ENCODE measurements at places on chromosomes 11 and 22.
A peak's percentile ranks its signal among the peaks of the same experiment; 100 is the strongest.

- peak; percentile 80 for DNase-seq
Measured at GRCh38 chr22:45268167-45268957, 16.4 kb upstream of the UPK3A start.

DNA sequence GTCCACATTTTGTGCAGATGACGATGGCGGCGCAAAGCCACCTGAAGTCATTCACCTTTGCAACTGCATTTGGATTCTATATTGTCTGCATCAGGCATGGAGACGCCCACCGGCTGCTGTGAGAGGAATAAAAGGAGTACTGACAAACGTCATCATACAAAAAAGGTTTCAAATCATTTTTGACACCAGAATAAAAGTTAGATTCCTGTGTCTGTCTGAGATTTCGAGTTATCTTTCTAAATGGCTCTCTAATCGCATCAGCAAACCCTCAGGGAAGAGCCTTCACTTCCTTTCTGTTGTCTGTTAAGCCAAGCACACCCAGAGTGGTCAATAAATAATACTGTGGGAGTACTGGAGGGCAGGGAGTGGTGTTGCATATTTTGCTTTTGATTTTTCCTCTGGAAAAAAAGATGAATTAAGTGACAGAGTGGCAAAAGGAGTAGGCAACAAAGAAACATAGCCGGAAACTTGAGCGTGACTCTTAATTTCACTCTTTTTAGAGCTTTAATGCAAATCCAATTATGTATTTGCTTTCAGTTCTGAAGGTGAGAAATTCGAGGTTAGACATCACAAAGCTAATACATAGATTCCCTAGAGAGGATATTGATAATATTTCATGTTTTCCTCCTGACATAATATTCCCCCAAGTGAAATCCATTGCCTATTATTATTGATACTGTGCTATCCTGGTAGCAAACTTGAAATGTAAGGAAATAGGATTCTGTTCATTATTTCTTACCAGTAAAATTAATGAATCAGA lies 150.8 kb upstream of the MTMR2 start:
- no peak for DNase-seq

DNA sequence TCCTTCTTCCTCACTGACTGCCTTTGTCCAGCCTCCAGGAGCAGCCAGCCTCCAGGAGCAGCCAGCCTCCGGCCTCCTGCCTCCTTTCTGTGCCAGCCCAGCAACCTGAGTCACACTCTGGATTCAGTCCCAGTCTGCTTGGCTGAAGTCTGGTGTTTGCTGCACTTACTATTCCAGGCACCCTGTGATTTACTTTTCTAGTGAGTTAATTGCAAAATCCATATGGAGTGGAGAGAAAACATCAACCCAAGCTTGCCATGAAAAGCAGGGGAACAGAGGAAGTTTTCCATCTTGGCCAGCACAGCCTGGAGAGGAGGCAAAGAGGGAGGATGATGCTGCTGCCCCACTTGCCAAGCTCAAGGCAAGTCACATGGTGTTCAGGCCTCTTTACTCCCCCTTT lies 400.5 kb downstream of the TENM4 start:
- DNase-seq = no peak

DNA sequence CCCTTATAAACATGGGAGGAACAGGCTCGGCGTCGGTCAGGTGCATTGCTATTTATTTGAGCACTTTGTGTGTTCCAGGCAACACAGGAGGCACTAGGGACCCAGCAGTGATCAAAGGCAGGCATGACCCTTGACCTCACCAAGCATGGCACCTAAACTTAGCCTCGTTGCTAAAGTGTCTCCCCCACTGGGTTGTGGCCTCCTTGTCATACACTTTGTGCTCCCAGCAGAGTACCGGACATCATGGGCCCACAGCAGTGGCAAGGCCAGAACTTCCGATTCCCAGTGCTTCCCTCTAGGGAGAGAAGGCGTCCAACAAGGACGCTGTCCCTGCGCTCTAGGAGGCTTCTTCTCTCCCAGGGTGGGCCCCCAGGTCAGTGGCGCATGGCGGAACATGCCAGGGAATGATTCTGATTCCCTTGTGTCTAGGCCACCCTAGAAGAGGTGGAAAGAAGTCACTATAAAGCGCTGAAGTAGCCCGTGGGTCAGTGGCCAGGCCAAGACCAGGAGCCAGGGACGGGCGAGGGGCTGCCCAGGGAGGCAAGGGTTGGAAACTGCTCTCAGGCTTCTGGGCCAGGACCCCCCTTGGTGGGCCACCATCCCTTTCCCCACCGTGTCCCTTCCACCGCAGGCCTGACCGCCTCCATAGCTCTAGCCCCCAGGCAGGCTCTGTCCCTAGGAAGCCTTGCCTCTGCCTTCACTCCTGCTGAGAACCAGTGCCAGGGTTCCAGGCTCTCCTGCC lies 19.7 kb downstream of the TOM1 start:
- DNase-seq = no peak

GRCh38 chr22:19488884-19489843 lies 9.4 kb downstream of the CDC45 start:
- no peak for DNase-seq

GRCh38 chr11:44380820-44381219 lies 70.9 kb upstream of the ALX4 start:
- DNase-seq = no peak

DNA sequence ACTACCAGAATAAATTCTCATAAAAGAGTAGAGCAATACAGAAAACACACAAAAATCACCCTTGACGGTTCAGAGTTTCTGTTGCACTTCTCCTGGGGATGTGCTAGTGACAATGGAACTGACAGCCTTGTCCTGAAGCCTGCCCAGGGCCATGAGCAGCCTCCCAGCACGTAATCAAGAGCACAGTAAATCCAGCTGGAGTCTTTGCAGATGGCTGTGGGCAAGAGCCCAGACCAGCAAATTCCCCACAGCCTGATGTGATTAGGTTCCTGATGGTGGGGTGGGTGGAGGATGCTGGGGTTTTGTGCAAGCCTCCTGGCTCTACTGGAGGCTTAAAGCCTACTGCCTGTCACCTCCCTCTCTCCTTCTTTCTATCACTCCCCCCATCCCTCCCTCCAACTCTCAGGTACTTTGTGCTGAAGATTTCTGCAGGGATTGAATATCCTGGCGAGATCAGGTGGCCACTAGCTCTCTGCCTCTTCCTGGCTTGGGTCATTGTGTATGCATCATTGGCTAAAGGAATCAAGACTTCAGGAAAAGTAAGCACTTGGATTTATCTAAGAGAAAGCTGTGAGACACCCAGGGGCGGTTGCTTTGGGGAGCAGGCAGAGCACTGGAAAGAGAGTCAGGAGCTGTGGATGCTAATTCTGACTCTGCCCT lies 18.1 kb downstream of the SLC6A5 start:
- peak; percentile 20 for DNase-seq

- DNase-seq = no peak
Measured at GRCh38 chr11:76087749-76088148, 118.6 kb downstream of the WNT11 start.

DNA sequence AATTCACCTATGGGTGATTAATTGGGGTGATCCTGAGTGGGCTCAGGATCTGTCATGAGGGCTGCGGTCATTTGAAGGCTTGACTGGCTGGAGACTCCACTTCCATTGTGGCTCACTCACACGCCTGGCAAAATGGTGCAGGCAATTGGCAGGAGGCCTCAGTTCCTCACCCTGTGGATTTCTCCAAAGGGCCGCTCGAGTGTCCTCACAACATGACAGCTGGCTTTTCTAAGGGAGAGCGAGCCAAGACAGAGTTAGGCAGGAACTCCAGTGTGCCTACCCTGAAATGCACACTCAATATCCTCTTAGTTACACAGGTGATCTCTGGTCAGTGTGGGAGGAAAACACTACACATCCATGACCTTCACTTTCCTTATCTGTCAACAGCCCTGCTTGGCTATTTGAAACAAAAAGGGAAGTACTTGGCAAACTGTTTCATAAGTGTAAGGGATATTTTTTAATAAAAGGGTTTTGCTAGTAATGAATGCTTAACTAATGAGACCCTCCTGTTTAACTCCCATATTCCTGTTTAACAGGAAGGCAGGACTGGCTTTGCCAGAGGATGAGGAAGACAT lies 25.7 kb downstream of the OSBP2 start:
- DNase-seq = no peak

GRCh38 chr11:103870821-103871309 lies 165.6 kb upstream of the DDI1 start:
- no peak for DNase-seq

- DNase-seq = peak; percentile 70
Measured at GRCh38 chr11:128330203-128330602, 257.2 kb downstream of the ETS1 start.

- DNase-seq = no peak
Measured at GRCh38 chr11:92859156-92859690, 110.2 kb upstream of the MTNR1B start.

GRCh38 chr11:116467823-116468222 lies 305.0 kb downstream of the BUD13 start:
- no peak for DNase-seq

GRCh38 chr11:126121296-126121695 lies 58.6 kb upstream of the CDON start:
- DNase-seq = no peak

DNA sequence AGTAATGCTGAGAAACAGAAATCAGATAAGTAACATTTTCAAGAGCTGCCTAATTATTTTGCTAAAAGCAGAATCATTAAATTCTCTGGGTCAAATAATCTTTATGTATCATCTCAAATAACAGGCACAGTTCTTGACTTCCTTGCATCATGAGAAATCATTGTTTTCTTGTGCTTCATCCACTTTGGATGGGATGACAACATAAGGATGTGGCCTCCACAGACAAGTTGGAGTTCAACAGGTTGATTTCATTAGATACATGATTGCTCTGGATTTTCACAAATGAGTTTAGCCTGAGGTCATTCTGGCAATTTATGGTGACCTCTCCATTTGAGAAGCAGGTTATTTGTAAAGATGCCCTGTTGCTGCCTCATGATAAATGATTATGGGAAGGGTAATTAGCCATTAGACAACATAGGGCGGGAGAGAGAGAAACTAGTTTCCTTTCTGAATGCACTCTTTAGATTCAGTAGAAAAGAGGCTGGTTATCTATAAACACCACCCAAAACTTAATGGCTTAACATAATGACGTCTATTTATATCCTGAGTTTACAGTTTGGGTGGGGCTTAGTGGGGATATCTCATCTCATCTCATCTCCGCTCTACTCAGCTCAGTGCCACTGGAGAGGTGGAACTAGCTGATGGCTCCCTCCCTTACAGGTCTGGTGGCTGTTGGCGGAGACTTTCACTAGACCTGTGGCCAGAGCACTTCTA lies 35.0 kb upstream of the ADORA2A start:
- peak; percentile 75 for DNase-seq

- no peak for DNase-seq
Measured at GRCh38 chr22:46085828-46086576, 64.3 kb upstream of the PPARA start.

DNA sequence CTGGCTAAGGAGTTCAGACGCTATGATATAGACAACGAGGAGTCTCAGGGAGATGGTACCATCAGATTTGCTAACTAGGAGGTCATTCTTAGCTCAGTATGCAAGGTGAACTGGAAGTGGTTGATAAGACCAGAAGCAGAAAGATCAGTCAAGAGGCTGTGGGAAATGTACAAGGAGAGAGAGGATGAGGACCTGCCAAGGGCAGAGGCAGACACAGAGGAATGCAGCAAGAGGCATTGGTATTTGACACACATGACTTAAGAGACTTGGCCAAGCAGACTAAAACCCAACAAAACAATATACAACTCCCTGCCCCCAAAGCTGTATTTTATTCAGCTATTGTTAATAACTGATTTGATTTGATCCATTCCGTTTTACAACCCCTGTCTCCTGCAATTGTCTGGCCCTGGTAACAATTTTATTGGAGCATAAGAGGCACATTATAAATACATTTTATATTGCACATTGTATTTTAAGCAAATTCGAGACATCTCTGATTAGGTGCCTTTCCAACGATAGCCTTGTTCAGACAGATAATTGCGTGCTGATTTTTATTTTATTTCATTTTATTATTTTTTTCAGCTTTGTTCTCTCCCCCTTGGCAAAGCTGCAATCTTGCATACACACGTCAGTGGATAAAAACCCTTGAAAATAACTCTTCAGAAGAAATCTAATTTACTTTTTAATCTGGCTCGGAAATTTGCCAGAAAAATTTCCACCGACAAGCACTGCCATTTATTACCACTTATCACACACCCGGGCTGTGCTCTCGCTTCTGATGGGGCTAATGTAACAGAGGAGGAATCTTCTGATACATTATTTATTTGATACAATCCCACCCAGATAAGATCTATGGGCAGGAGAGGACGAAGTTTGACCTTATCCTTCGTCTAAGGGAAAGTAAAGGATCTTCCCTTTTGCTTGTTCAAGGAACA lies 237.8 kb downstream of the NXPE2 start:
- no peak for DNase-seq

DNA sequence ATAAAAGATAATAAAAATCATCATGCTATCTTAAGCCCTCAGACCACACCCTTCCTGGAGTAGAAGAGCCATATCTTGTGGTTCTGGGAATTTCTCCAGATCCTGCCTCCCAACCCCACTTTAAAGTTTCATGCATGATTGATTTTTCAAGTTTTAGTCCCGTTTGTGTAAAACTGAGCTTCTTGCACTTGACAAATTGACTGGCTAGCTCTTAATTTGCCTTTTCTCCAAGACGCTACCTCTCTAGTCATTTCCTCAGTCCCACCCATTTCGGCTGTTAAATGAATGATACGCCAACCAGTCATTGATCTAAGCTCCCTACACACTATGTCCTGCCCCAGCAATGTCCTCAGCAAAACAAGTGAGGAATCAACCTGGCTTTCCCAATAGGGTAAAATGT lies 71.8 kb upstream of the TEAD1 start:
- DNase-seq = no peak

- no peak for DNase-seq
Measured at GRCh38 chr11:3906166-3906565, 50.7 kb downstream of the STIM1 start.

DNA sequence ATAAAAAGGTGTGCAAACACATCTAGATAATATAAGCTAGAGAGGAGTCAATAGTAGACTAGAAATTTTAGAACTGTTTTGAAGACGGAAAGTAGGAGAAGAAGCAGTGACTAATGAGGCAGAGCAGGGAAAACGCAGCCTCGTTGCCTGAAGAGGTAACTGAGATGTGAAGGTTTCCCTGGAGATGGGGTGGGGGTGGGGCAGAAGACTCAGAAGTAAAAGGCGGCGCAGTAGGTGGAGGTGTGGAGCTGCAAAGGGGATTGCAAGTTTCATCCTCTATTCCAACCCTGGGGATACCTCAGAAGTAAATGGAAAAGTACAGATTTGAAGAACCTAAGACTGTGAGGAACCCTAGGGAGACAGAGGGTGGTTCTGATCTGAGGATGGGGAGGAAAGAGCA lies 109.5 kb downstream of the TMPRSS5 start:
- DNase-seq = no peak

GRCh38 chr11:8233691-8234424 lies 29.8 kb downstream of the LMO1 start:
- no peak for DNase-seq
